ENCODE measurements at places on chromosomes 13 and 19.

- DNase-seq: no peak
Measured at GRCh38 chr13:35887115-35887666, 244.0 kb downstream of the DCLK1 start.

- DNase-seq: peak; percentile 31
Measured at GRCh38 chr19:46391296-46392251, 21.8 kb downstream of the CCDC8 start.

GRCh38 chr19:49469828-49470614 lies 4.0 kb upstream of the FLT3LG start:
- DNase-seq: no peak

GRCh38 chr13:98478189-98479129 lies 98.4 kb downstream of the STK24 start:
- DNase-seq: no peak

GRCh38 chr13:94825507-94825906 lies 113.2 kb upstream of the SOX21 start:
- DNase-seq: peak; percentile 54

DNA sequence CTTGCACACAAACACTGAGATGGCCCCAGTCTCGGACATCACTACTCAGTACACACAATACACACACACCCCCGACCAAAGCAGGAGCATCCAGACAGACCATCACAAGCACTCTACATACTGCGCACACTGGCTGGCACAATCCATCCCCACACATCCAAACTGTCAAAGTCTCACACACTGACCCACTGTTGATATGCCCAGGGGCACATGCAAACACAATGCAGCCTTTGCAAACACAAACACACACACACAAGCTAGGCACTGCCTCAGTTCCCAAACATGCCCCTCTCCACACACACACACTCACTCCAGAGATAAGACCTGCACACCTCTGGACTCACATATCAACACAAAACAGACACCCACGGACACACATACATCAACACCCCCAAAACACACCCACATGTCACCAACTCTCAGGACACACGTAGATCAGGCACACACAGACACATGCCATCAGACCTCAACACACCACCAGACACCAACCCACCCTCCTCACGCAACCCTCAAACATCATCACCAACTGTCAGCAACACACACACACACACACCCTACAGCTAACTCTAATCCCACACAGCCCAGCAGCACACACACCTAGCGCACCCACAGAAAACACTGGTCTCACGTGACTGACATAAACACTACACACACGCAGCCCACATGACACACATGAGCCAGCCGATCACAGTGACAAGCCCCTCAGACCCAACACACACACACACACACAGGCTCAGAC lies 1.9 kb downstream of the BBC3 start:
- peak; percentile 43 for DNase-seq

DNA sequence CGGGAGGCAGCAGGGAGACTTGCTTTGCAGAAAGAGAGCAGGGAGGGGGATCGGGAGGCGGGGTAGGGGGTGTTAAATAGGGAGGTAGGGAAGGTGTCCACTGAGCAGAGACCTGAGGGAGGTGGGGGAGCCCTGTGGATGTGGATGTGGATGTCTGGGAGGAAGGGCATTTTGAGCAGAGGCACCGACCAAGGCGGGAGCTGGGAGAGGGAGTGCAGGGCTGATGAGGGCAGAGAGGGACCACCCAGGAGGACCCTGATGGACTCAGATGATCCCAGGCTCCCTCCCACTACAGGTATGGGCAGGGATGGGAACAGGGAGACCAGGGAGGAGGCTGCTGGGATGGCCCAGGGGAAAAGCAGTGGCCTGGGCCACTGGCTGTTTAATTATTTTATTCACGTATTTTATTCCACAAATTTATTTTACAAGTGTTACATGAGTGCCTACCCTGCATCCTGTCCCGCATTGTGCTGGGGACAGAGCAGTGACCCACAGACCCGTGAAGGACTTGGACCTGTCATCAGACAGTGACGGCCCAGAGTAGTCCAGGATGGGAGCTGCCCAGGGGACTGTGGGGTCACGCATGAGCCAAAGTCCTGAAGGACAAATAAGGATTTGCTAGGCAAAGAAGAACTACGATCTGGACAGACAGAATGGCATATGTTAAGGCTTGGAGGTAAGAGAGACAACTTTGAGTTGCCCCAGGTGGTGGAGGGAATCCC lies 5.3 kb downstream of the GRAMD1A start:
- DNase-seq: peak; percentile 55

DNA sequence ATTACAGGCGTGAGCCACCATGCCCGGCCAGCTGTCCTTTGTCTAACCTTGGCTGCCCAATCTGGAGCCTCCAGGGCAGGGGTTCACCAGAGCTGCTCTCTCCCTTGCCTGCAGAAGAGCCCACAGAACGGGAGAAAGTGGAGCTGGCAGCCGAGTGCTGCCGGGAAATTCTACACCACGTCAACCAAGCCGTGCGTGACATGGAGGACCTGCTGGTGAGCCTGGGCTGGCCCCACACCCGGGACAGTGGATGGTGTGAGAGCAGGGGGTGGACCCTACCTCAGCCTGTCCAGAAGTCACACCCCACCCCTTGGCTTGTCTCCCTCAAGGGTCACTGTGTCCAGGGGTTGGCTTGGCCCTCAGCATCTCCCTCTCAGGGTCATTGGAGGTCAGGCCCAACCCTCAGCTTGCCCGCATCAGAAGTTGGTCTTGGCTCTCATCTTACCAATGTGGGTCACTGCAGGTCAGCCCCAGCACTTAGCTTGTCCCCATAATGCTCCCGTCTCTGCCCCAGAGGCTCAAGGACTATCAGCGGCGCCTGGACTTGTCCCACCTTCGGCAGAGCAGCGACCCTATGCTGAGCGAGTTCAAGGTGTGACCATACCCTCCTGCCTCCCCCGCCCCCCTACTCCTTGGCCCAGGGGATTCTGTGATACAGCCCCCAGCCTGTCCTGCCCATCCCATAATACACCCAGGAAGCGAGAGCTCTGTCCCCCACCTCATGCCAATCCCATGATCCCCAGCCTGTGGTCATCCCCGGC lies 20.4 kb downstream of the ARHGEF1 start:
- DNase-seq: no peak

GRCh38 chr13:41621716-41622431 lies 164.5 kb downstream of the RGCC start:
- DNase-seq: no peak

DNA sequence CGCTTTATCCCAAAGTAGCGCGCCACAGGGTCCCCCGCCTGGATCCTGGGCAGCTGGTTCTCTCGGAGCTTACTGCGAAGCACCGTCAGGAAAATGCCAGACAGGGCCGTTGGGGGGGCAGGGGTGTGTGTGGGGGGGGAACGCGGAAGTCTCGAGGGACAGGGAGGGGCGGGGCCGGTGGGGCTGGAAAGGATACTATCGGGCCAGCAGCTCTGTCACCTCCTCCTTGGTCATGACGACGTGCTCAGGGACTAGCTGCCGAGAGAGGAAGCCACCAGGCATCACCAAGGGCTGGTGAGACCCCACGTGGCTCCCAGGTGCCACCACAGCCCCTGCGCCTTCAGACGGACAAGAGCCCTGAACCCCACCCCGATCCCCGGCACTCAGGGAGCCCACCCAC lies 5.3 kb downstream of the POLR2E start:
- DNase-seq: no peak

DNA sequence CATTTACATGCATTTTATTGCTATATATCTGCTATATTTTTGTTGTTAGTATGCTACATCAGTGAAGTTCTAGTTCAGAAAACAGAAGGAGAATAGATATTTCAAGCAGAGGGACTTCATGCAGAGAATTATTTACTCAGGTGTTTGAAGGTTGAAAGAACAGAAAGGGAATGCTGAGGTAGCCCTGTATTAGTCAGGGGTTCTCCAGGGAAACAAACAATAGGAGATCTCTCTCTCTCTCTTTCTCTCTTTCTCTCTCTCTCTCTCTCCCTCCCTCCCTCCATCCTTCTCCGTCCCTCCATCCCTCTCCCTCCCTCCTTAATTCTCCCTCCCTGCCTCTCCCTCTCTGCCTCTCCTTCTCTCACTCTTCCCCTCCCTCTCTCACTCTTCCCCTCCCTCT lies 114.3 kb upstream of the TDRD3 start:
- DNase-seq: no peak

- no peak for DNase-seq
Measured at GRCh38 chr19:29983568-29983967, 41.5 kb downstream of the URI1 start.

DNA sequence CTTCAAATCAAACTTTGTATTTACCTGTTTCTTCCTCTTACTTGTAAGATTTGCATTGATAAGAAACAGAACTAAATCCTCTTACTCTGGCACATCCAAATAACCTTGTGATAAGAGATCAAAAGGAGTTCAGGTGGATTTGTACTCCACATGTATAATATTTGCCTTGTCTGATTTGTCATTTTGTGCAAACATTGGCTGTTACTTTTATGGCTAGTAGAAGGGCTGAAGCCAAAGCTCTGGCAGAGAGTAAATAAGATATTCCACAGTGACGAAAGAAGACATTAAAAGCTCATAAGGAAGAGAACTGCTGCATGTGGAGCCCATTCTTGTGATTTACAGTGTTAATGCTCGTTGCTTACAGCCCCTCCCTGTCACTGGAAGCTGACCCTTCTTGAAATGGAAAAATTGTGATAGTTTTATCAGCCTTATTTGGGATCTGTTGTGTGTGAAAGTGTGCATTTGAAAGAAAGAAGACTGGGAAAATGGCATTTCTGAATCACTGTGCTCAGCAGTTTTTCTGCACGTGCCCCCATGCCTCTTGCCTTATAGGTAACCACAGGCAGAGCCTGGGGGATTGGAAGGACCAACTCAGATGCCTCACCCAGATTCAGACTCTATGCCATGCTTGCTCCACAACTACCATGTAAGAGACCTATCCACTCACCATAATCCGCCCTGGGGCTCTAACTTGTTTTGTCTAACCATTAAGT lies 68.2 kb downstream of the OXGR1 start:
- DNase-seq: no peak

- no peak for DNase-seq
Measured at GRCh38 chr13:23391752-23392151, 41.8 kb downstream of the SACS start.

All from adrenal gland (tissue), 19 donors.